ENCODE measurements at places on chromosomes 4 and X.
A peak's percentile ranks its signal among the peaks of the same experiment; 100 is the strongest.

GRCh38 chr4:5186271-5187064 lies 135.2 kb downstream of the STK32B start:
- DNase-seq = no peak

DNA sequence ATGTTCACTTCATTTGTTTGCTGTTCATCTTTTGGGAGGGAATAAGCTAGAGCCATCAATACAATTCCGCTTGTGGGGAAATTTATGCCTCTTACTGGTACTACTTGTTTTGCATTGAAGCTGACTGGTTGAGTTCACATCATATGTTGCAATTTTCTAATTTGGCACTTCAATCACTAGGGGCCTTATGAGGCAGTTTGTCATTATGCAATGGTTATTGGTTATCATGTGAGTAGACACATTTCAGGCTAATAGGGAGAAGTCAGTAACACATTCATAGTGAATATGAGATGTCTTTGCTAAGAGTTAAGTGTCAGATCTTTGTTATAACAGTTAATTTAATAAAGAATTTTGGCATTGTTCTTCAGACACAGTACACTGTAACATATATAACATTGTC lies 5.0 kb downstream of the RPL36A start:
- DNase-seq = no peak

- DNase-seq = no peak
Measured at GRCh38 chr4:135670548-135670947, 1469.0 kb upstream of the PABPC4L start.

- DNase-seq = no peak
Measured at GRCh38 chr4:154033921-154034320, 245.0 kb upstream of the SFRP2 start.

DNA sequence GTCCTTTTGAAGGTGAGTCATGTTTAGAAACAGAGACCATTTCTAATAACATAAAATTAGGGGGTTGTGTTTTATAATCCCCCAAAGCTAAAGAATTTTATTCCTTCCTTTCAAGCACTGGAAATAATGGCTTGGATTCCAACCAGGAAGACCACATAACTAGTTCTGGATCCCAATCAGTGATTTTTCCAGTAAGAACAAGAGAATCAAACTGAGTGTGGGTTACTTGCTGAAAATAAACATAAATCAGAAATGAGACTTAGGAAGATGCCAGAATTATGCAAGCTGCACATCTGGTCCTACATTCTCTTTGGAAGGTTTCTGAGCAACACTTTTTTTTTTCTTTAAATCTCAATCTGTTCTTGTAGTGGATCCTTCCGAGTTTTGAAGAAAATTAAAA lies 76.3 kb downstream of the SOWAHB start:
- no peak for DNase-seq

GRCh38 chrX:124954402-124954801 lies 365.3 kb upstream of the TEX13C start:
- DNase-seq = no peak

GRCh38 chr4:3827616-3828492 lies 61.7 kb downstream of the ADRA2C start:
- DNase-seq = peak; percentile 67

GRCh38 chr4:99201690-99202089 lies 17.4 kb downstream of the ADH6 start:
- DNase-seq = no peak

- DNase-seq = peak; percentile 74
Measured at GRCh38 chr4:99946356-99947189, at the start of gene DNAJB14. TSS of gene DNAJB14 (minus strand) at chr4:99946618. CDS start at chr4:99946571, 47 bp downstream.

DNA sequence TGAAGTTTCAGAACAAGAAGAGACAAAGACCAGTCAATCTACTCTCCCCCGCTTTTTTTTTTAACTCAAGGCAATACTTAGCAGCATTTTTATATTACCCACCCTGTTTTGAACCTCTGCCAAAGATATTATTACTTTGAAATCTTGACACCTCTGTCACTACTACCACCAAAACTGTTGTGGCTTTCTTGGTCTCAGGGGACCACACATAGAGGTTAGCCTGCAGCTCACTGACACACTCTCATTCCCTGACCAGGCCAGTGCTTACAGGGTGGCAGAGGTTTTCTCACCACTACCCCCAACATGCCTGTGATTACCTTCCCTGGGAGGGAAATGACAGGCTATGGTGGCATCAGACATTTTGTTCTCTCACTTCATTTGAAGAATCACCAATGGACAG lies 137.4 kb upstream of the STIM2 start:
- no peak for DNase-seq

GRCh38 chr4:25970691-25971432 lies 56.8 kb downstream of the SMIM20 start:
- DNase-seq = peak; percentile 22

DNA sequence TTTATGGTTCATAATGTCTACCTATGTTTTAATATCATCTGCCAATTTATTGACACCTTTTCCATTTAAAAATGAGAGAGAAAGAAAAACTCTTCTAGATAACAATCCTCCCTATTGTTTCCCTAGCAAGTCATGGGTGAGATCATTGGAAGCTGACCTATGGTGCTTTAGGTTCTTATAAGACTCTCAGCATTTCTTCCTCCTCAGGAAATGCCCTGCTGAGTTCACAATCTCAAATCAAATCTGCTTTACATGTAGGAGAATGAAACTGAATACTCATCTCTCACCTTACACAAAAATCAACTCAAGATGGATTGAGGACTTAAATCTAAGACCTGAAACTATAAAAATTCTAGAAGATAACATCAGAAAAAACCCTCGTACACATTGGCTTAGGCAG lies 267.4 kb downstream of the RAPGEF2 start:
- DNase-seq = no peak

GRCh38 chrX:57134702-57135101 lies 2.5 kb downstream of the SPIN2A start:
- DNase-seq = no peak

DNA sequence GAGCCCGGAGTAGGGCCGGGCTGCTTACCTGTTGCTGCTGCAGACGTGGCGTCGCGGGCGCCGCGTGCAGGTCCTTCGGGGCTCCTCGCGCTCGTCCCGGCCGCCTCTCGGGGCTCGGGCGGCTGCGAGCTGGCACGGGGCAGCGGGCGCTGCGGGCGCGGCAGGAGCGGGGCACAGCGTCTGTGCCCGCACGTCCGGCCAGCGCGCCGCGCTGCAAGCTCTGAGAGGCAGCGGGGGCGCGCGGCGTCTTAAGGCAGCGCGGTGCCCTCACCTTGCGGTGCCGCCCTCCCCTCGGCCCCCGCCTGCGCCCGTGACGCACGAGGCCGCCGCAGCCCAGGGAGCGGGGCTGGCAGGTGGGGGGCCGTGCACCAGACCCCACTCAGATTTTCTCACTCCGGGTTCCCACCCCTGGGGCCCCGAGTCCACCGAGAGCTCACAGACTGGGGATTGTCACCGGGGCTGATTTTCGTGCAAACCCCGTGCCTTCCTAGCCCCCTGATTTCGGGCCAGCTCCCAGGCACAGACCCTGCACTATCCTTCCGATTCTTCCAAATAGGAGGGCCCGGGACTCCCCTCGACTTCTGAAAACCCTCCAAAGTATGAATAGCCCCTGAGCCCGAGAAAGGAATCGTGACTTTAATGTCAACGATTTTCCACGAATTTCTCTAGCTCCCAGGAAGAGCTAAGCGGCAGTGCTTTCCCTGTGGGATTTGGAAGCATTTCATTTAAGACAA lies at the start of gene GPR101:
GPR101 (minus strand) TSS at position 222 of the 734 bp plus-strand sequence. CDS start 2,321 bp downstream, outside the sequence.
- DNase-seq = peak; percentile 6

DNA sequence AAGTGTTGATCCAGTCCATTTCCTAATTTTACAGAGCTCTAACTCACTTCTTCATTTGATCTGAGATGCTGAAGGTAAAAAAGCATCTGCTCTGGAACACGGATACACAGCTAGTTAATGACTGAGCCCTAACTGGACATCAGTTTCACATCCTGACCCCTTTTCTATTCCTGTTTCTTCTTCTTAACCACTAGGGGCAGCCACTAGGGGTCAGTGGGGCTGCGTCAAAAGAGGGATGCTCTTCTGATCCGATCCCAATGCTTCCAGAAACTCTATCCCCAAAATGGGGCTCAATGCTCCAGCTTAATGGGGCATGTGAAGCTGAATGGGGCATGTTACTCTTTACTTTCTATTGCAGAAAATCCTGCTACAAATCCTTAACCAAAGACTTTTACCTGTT lies 33.4 kb upstream of the PHKA2 start:
- DNase-seq = peak; percentile 9

GRCh38 chr4:8727546-8728510 lies 135.3 kb downstream of the CPZ start:
- no peak for DNase-seq

- DNase-seq = peak; percentile 23
Measured at GRCh38 chr4:113328514-113328913, 279.1 kb downstream of the ANK2 start.

DNA sequence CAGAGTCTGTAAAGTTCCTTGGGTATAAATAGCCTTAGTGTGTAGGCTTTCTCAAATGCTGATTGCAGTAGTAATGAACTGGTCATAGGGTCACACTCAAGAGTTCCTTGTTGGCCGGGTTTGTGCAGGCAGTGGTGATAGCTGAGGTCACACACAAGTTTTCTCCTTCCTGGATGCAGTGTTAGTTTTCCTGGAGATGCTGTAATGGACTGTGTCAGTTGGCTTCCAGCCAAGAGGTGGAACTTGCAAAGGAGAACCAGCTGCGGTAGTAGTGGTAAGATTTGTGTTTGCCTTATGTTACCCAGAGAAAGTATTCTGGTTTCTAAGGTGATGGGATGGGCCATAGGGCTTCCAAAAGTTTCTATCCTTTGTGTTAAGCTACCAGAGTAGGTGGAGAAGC lies 409.8 kb upstream of the FRG1 start:
- DNase-seq = no peak

GRCh38 chr4:116413222-116413621 lies 672.2 kb downstream of the TRAM1L1 start:
- DNase-seq = no peak

GRCh38 chrX:21661316-21661715 lies 3.2 kb upstream of the KLHL34 start:
- no peak for DNase-seq

DNA sequence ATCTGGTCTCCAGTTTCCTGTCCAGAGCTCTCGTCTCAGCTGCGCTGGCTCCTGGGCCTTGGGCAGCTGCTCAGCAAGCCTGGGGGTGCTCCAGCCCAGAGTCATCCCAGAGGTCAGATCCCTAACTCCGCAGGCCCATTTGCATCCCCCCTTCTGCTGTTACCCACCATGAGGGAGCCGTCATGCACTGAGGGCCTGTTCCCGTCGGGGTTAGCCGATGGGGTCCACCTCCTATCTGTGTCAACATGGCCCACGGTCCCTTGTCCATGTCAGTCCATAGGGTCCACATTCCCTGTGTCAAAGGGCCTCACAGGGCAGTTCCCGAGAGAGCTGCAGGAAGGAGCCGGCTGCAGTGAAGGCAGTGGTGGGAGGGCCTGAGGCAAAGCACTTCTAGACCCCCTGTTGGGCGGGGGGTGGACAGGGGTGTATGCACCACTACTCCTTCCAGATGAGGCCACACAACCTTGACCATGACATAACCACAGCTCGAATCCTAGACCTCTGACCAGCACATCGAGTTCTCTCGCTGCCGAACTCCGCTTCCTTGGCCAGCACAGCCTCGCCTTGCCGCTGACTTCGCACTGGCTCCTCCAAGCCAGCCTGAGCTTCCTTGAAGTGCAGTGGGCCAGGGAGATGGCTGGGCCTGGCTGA lies 24.9 kb downstream of the WDR1 start:
- no peak for DNase-seq

DNA sequence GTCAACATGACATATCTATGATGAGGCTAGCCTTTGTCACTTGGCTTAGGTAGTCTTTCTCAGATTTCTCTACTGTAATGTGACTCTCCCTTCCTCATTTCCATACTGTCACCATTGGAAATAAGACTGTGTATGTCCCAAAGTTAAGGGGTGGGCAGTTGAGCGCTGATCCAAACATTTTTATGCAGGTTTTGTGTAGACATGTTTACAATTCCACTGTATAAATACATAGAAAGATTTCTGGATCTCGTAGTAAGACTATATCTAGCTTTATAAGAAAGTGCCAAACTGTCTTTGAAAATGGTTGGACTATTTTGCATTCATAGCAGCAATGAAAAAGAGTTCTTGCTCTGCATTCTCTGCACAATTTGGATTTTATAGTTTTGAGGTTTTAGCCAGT lies 227.2 kb downstream of the GPM6A start:
- DNase-seq = no peak

DNA sequence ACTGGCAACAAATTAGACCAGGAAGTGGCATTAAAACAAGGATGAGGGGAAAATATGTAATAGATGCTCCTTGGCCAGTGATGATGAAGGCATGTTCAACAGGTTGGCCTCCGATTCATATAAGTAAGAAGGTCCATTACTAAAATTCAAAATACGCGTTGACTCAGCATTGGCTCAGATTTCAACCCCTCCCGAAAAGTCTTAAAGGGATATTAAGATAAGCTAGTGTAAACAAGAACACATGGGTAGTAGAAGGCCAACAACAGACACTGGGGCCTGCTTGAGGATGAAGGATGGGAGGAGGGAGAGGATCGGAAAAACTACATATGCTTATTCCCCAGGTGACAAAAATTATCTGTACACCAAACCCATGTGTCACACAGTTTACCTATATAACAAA lies 19.1 kb upstream of the LAP3 start:
- no peak for DNase-seq

- DNase-seq = no peak
Measured at GRCh38 chr4:87939978-87940690, 35.4 kb upstream of the SPP1 start.

DNA sequence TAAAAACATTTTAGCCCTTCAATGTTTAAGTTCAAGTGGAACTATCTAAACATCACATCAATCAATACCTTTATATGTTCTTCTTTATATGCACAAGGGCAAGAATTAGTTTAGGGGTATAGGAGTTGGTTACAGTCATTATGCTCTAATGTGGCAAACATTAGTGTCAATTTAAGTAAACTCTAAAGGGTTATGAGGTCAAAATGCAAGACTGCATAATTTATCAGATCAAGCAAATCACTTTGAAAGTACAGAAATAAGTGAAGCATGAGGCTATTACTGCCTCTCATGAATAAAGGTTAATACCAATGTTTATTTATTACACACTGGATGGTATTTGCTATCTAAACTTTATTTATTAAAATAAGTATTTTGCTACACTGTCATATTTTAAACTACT lies 59.7 kb downstream of the MAB21L2 start:
- DNase-seq = no peak

DNA sequence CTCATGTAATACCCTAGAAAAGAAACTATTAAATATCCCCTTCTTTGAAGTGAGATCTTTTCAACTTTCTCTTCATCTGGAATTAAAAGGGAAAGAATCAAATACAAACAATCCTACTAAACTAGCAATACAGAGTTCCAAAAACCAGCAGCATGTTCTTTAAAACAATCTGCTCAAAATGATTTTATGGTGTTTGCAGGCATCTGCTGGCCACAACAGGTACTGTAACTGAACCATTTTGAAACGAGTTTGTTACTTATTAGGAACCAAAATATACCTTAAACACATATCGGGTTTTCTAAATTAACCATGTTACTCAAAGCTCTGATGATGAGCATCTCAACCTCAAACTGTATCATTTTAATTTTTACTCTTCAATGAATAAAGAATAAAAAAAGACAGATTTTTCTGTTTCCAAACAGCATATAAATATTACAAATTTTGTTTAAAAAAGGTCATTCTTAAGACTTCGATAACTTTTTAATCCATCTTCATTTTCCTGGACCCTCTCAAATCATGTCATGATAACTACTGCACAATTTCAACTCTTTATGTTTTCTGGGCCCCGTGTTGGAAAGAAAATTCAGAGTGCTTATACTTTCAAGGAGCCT lies 56.5 kb downstream of the ARAP2 start:
- no peak for DNase-seq

GRCh38 chrX:132584936-132585335 lies 96.1 kb upstream of the MBNL3 start:
- DNase-seq = no peak

GRCh38 chr4:54940996-54941865 lies 184.2 kb downstream of the KDR start:
- no peak for DNase-seq
